Inflammatory macrophage treated with lipopolysaccharide for 1 hour (primary cell): ENCODE measurements at places on chromosomes 11 and 22.

- no peak for DNase-seq
These were observed 332 bp upstream of the HMGXB4 start for GRCh38 chr22:35257002-35257320.

DNA sequence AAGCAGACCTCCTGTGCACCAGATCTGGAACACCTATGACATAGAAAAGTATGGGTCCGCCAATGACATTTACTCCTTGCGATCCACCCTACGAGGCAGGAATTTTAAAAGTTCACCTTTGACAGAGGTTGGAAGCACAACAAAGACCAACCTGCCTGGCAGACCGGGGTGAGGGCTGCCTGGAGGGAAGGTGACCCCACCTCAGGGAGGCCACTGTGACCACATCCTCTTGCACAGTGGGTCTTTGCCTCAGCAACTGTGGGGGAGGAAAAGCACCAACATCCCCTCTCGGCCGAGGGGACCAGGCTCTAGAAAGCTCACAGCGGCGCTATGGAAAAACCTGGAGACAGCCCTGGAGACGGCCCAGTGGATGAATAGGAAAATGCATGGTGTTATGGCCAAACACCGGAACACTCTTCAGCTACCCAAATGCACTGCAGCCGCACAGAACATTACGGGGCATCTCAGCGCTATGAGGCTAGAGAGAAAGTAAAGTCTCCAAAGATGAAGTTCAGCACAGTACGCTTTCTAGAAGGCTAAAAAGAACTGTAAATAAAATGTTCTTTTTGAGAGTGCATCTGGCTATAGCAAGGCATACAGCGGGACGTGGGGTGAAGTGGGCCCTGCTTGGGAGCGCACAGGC is 1.8 kb upstream of the SHISAL1 start:
- DNase-seq = no peak

- DNase-seq = no peak
These were observed 188.7 kb downstream of the CSNK2A3 start for GRCh38 chr11:11164334-11164690.

- no peak for DNase-seq
These were observed 11.5 kb downstream of the TSPAN32 start for GRCh38 chr11:2313051-2313951.

DNA sequence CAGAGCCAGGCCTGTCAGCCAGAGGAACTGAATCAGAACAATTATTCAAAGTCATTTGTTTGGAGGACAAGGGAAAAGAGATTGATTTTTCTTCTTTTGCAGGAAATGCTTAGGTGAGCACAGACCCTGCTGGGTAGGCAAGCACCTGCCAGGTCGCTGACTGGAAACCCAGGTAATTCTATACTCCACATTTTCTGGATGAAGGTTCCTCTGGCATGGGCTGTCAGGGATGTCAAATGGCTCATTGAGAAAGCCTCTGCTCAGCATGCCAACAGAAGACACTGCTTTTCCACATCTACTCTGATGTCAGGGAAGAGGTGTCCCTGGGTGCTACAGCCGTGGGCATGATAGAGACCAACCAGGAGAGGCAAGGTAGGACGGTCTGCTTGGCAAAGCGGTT is 166.7 kb upstream of the SYN3 start:
- no peak for DNase-seq

GRCh38 chr22:27113211-27113635 is 455.8 kb downstream of the MIAT start:
- peak; percentile 92 for DNase-seq

DNA sequence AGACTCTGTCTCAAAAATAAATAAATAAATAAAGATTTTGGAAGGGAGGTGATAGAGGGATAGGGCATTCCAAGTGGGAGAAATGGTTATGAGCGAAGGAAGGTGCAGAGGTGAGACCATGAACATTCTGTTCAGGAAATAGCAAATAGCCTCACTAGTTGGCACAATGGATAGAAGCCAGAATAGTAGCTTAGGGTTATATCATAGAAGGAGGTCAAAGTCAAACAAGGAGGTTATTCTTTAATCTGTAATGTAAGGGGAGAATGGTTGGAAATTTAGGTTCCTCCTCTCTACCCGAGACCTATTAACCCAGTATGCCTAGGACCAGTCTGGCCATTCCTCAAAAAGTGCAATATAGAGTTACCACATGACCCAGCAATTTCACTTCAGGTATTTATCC is 275.8 kb downstream of the MN1 start:
- no peak for DNase-seq

- no peak for DNase-seq
These were observed 107.5 kb upstream of the SESN3 start for GRCh38 chr11:95338430-95338991.

- peak; percentile 78 for DNase-seq
These were observed 38.8 kb downstream of the STIM1 start for GRCh38 chr11:3894128-3894731.

- DNase-seq = no peak
These were observed 676.9 kb downstream of the BRD1 start for GRCh38 chr22:49150801-49151221.
